ENCODE measurements at places on chromosomes 5 and 9. TPM values are rescaled to one million over a fixed set of nuclear protein-coding genes. Genes with fewer than 3 reads are reported as not detected.

DNA sequence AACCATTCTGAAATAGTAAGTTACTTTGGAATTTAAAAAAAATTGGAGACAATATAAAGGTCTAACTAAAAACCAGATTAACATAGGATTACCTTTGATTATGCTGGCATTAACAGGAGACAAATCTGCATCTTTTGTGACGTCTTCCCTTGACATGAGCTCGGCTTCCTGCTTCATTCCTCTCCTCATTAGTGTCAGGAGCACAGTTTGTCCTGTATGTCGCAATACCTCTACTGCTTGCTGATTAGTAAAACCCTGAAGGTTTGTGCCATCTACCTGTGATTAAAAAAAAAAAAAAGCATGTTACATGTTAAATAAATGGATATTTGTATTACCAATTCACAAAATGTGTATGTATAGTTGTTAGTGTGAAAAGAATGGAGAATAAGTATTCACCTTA lies 73.7 kb downstream of the MPDZ start:
- H3K4me1 ChIP-seq: no peaks in the 10 kb centered on the region
- no peak overlapping the region for H3K4me3 ChIP-seq
- no peaks in the 10 kb centered on the region for H3K27me3 ChIP-seq
- DNase-seq: no peak
- no peak overlapping the region for H3K27ac ChIP-seq
- peaks cover 13% of the 10 kb centered on the region for H3K36me3 ChIP-seq

DNA sequence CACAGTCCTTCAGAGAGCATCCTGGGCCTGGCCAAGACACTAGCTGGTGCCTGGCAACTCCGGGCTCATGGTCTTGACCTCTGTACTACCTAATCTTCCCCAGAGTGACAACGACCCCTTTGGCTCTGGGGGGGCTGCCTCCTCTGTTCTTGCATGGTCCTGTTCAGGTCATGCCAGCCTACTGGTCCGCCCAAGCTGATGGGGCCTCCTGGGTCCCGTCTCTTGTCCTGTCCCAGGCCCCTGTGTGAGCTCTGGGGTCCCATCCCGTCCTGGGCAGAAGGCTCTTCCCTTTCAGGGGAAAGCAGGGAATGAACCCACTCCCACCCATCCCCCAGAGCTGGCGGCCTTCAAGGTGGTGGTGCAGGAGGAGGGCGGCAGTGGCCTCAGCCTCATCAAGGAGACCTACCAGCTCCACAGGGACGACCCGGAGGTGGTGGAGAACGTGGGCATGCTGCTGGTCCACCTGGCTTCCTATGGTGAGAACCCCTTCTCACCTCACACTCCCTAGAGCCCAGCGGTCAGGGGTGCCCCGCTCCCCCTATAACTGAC lies 13.3 kb downstream of the REXO4 start:
- no peaks in the 10 kb centered on the region for H3K4me1 ChIP-seq
- H3K4me3 ChIP-seq: no peak overlapping the region
- DNase-seq: no peak
- no peaks in the 10 kb centered on the region for H3K27me3 ChIP-seq

GRCh38 chr9:1875251-1875851 lies 139.8 kb upstream of the SMARCA2 start:
- no peaks in the 10 kb centered on the region for H3K36me3 ChIP-seq
- no peaks in the 10 kb centered on the region for H3K27me3 ChIP-seq
- no peak overlapping the region for H3K4me3 ChIP-seq
- no peaks in the 10 kb centered on the region for H3K4me1 ChIP-seq

- no peaks in the 10 kb centered on the region for H3K4me1 ChIP-seq
- H3K27ac ChIP-seq: no peak overlapping the region
- no peaks in the 10 kb centered on the region for H3K27me3 ChIP-seq
- no peak overlapping the region for H3K4me3 ChIP-seq
These were observed 32.8 kb downstream of the RANBP17 start for GRCh38 chr5:170894665-170895064.

Gene GABRA1
- polyA plus RNA-seq: not detected

Gene FUT7
- 1.3 TPM for polyA plus RNA-seq

GRCh38 chr9:69976152-69976551 lies 67.5 kb upstream of the MAMDC2 start:
- H3K4me3 ChIP-seq: no peak overlapping the region
- H3K36me3 ChIP-seq: no peaks in the 10 kb centered on the region
- no peak for DNase-seq
- H3K27me3 ChIP-seq: no peaks in the 10 kb centered on the region

- peaks cover 15% of the 10 kb centered on the region for H3K4me1 ChIP-seq
- H3K27me3 ChIP-seq: no peaks in the 10 kb centered on the region
- H3K27ac ChIP-seq: no peak overlapping the region
These were observed 2.3 kb downstream of the F2RL1 start for GRCh38 chr5:76821136-76821535.

- no peak for DNase-seq
- H3K27ac ChIP-seq: no peak overlapping the region
- peaks cover 24% of the 10 kb centered on the region for H3K4me1 ChIP-seq
- H3K27me3 ChIP-seq: no peaks in the 10 kb centered on the region
These were observed 5.3 kb upstream of the GPR21 start for GRCh38 chr9:123028136-123028535.

DNA sequence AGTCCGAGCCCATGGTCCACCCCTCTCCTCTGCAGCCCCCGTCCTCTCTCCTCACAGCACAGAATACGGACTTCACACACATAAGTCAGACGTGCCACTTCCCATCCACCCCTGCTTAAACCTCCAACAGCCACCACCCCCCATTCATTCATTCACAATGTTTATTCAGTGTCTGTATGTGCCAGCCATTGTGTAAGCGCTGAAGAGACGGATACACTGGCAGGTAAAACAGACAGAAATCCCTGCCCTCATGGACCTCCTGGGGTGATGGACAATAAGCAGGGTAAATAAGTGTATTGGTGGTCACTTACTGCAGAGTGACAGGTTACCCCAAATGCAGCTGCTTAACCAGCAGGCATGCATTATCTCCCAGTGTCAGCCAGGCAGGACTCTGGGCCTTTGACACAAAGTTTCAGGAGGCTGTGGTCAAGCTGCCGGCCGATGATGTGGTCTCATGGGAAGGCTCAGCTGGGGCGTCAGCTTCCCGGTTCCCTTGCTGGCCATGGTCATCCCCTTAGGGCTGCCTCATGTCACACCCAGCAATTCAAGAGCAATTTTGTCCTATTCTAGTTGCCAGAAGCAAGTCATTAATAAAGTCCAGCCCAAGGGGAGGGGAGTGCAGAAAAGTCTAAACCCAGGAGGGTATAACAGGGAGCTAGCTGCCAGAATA lies 1.8 kb upstream of the PAXX start:
- peaks cover 41% of the 10 kb centered on the region for H3K27me3 ChIP-seq
- H3K27ac ChIP-seq: no peak overlapping the region
- DNase-seq: no peak
- H3K4me3 ChIP-seq: no peak overlapping the region
- peaks cover 22% of the 10 kb centered on the region for H3K4me1 ChIP-seq

Gene BHMT2
- 3.0 TPM for polyA plus RNA-seq

GRCh38 chr9:105328872-105329718 lies 84.6 kb downstream of the SLC44A1 start:
- no peak overlapping the region for H3K27ac ChIP-seq
- H3K4me3 ChIP-seq: no peak overlapping the region
- H3K27me3 ChIP-seq: no peaks in the 10 kb centered on the region
- H3K36me3 ChIP-seq: no peaks in the 10 kb centered on the region
- H3K4me1 ChIP-seq: no peaks in the 10 kb centered on the region
- no peak for DNase-seq
